ENCODE measurements at places on chromosomes 6 and 20.

DNA sequence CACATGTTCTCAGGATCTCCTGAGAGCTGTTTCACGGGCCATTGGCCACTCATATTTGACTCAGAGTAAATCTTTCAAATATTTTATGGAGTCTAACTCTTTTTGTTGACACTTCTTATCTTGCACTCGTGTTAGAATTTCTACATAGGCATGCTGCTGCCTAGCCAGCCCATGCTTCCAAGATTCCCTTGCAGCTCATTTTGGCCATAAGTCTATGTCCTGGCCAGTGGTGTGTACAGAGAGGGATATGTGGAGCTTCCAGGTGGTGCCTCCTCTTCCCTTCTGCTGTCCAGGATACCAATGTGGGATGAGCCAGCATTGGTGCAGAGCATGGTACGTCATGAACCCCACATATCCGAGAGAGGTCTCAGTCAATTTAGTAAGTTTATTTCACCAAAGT lies 522.6 kb downstream of the QKI start:
- no peak for DNase-seq

DNA sequence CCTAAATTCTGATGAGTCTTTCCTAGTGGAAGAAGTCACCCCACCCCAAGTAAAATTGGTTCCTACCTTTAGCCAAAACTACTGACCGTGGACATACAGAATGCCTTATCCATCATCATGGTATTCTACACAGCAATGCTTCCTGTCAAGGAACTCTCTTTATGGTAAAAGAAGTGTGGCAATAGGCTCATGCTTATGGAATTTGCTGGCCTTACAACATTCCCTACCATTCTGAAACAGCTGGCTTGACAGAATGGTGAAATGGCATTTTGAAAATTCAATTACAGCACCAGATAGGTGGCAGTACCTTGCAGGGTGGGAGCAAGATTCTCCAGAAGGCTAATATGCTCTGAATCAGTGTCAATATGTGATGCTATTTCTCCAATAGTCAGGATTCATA lies 41.8 kb upstream of the BACH2 start:
- peak; percentile 37 for DNase-seq

- DNase-seq = no peak
Measured at GRCh38 chr6:81304466-81304865, 448.0 kb downstream of the TENT5A start.

DNA sequence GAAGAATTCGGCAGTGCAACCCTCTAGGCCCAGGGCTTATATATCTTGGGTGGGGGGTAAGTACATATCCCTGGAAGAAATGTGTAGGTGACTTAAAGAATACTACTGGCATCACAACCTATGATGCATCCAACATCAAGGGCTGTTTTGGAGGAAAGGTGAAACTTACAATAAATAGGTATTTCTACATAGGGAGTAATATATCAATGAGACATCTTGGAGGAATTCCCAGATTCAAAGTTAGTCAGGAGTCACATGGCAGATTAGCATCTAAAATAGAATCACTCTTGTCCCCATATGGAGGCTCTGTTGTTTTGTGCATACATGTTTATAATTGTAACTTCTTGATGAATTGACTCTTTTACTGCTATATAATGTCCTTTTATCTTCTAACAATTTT lies 375.5 kb downstream of the PAX1 start:
- no peak for DNase-seq

- DNase-seq = no peak
Measured at GRCh38 chr20:59033616-59034165, 1.6 kb upstream of the ATP5F1E start.

- no peak for DNase-seq
Measured at GRCh38 chr6:154593122-154593521, 82.6 kb upstream of the CNKSR3 start.

- DNase-seq = no peak
Measured at GRCh38 chr6:22381845-22382544, 85.2 kb upstream of the PRL start.

GRCh38 chr20:24797745-24798655 lies 151.1 kb upstream of the CST7 start:
- no peak for DNase-seq

DNA sequence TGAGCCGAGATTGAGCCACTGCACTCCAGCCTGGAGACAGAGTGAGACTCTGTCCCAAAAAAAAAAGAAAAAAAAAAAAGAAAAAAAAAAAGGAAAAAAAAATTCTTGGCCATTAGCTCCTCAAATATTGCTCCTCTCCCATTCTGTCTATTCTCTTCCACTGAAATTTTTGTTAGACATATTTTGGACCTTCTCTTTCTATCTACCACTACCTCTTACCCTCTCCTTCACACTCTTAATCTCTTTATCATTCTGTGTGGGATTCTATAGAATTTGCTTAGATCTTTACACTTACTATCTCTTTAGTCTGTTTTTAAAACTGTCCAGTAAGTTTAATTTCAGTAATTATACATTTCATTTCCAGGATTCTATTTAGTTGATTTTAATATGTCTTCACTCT lies 85.0 kb downstream of the IRAK1BP1 start:
- DNase-seq = no peak

GRCh38 chr6:149049230-149049629 lies 268.3 kb upstream of the TAB2 start:
- DNase-seq = peak; percentile 41

GRCh38 chr20:45404438-45404837 lies 3.7 kb upstream of the DBNDD2 start:
- DNase-seq = no peak

DNA sequence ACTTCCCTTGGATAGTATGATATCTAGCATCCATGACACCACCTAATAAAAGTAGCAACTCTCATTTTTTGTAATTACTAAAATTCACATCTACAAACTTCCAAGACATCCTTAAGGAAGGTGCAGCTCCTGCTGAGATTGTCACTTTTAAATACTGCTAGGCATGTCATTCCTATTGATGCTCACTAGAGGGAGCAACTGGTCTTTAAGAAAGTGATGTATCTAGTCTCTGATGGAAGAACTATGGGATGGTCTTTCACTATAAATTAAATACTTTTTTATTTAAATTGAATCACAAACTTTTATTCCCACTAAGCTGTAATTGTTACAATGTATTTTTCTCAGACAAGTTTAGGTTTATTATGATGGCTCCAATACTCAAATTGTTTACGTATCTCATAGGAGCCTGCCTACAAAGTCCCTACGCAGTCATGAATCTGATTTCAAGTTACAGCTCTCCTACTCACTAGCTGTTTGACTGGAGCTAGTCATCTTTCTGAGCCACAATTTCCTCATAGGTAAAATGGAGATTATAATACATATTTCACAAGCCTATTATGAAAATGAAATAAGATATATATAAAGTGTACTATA lies 8.1 kb upstream of the TSPYL1 start:
- DNase-seq = peak; percentile 74

GRCh38 chr6:11230158-11231107 lies 2.0 kb downstream of the NEDD9 start:
- DNase-seq = no peak

- no peak for DNase-seq
Measured at GRCh38 chr20:13681248-13682125, 42.8 kb upstream of the TASP1 start.

GRCh38 chr6:150764334-150765066 lies 101.0 kb upstream of the MTHFD1L start:
- DNase-seq = no peak

All from IMR-90 (cell line).